ENCODE measurements at places on chromosomes 4 and X.

DNA sequence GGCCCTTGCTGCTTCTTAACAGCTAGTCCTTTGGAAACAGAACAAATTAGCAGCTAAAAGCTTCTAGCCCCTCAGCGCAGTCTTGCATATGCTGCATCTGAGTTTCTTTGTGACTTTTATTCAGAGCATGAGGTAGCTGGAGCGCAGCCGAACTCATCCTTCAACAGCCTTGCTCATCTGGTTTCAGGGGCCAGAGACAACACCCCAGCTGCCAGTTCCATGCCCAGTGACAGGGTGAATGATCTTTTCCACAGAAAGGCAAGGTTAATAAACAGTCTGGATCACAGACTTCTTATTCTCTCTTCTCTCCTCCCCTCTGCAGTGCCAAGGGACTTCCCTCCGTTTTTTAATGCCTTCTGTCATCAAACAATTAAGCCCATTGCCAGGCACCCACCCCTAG is 216.6 kb upstream of the INTU start:
- no peak for DNase-seq

GRCh38 chr4:47720787-47721186 is 117.1 kb downstream of the CORIN start:
- DNase-seq = no peak

- DNase-seq = no peak
Observed at GRCh38 chrX:18582910-18583493, 88.9 kb downstream of the RS1 start.

DNA sequence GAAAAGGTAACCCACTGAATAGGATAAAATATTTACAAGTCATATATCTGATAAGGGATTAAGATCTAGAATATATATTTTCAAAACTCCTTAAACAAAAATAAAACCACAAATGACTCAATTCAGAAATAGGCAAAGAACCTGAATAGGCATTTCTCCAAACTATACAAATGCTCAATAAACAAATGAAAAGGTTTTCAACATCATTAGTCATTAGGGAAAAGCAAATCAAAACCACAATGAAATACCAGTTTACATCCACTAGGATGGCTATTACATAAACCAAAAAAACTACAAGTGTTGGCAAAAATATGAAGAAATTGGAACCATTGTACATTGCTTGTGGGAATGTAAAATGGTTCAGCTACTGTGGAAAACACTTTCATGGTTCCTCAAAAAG is 167.0 kb upstream of the GALNT7 start:
- DNase-seq = no peak

GRCh38 chrX:20399728-20400414 is 133.2 kb upstream of the RPS6KA3 start:
- no peak for DNase-seq

GRCh38 chrX:50202539-50202938 is 1.7 kb upstream of the AKAP4 start:
- DNase-seq = no peak

DNA sequence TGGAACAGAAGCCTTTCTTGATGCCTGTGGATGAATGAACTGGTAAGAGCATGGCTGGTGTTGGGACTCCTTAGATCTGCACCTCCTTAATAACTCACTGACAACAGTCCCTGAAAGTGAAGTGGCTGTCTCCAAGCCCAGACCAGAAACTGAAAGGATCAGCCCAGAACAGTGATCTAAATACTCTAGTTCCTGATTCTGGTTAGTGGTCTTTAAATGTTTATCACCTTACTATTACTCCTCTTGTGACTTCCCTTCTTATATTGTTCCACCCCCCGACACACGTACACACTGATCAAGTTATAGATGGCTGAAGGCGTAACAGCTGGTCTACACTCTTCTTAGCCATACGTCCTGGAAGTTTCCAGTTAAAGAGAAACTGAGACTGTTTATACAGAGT is 33.8 kb upstream of the ARMCX2 start:
- no peak for DNase-seq

DNA sequence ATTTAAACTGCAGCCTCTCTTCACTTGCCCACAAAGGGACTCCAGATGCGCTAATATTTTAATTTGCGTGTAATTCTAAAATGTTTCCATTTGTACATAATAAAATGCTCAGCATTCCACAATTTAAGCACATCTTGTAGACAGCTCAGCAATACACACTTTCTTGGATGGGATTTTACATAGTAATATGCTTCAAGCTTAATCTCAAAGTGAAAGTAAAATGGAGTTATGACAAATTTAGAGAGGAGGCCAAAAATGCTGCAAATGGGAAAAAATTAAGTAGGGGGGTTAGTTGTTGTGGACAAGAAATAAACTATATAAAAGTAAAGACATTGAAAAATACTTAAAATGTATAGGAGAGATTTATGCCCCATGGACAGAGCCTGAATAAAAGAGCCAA is 149.1 kb downstream of the FBXO8 start:
- DNase-seq = no peak

DNA sequence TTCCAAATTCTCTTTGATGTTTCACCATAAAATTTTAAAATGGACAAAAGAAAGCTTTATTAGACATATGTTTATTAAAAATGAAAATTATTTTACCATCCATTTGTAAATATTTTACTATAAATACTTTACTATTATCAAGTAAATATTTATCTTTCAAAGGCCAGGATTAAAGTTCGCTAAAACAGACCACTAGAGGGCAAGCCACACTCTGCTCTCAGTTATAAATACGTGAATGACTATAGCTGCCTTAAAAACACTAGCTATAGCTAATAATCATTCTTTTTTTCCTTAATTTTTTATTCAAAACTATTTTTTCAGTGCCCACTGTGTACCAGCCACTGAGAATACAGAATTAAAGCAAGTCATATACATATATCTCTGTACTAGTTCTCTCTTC is 38.6 kb downstream of the UNC5C start:
- DNase-seq = no peak
